Keratinocyte (primary cell): ENCODE measurements at places on chromosomes 1 and 21.

DNA sequence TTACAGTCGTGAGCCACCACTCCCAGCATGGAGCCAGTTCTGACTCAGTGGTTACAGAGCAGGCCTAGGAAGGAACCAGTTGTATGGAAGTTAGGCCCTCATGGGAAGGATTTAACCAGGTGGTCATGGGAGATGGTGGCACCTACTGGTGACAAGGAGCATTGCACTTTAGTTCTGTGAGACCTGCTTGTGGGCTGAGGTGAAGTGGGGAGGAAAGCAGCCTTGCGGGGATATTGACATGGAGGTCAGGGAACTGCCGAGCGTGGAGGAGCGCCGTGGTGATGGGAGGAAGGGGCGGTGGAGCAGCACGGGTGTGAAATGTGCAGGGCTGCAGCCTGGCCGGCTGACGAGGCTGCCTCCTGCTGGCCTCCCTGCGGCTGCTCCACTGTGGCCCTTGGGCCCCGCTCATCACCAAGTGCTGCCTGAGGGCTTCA is 100.4 kb downstream of the GALNT2 start:
- peak; percentile 17 for DNase-seq

GRCh38 chr1:9720785-9721605 is 69.5 kb downstream of the PIK3CD start:
- DNase-seq, result no peak

DNA sequence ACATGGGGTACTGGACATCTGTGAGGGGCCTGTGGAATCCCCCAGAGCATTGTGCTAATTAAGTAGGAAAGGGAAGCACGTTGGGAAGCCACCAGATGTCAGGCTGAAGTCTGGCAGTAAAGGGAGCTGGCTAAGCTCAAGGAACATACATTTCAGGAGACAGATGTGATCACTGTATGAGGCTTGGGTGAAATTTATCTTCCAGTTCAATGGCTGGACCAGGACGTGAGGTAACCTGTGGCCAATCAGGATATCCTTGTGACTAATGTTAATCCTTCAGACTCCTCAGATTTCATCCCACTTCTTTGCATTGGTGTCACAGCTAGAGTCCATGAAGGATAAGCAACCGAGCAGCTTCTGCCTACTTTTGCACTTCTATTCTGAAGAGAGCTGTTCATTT is 110.2 kb upstream of the APP start:
- no peak for DNase-seq

- DNase-seq, result no peak
Measured at GRCh38 chr1:205283270-205284147, 38.0 kb downstream of the NUAK2 start.

- DNase-seq, result no peak
Measured at GRCh38 chr1:181953596-181953995, 107.9 kb downstream of the ZNF648 start.

DNA sequence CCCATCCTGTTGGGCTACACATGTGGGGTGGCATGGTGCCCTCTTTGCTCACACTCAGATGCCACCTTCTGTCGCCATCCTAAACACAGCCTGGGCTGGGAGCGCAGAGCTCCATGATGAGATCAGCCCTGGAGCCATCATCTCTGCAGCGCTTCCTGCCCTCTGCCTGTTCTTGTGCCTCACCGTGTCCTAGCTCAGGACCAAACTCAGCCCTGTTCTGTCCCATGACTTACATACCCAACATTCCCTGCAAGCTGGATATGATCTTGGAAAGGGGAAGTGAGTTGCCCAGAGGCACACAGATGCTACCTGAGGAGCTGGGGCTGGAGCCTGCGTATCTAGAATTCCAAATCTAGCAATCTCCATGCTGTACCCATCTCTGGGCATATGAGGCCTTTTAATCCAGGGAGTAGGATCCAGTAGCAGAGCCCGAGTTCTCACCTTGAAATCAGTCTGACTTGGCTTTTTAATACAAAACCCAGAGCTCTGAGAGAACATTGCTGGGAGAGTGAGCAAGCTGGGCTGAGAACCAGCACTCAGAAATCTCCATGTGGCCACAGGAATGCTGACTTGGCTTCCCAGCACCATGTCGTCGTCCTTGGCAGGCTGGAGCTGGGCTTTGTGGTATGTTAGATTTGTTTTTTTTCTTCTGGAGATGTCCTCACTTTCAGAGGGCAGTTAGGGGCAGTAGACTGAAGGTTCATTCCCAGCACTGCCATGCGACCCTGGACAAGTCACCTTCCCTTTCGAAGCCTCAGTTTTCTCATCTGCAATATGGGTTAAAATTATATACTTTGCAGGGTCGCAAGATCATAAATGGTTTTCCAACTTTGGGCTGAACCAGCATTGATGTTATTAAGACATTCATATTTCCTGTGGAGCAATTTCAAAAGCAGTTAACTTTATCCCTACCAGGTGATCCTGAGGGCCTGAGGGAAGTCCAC is 2.6 kb downstream of the ALPL start:
- DNase-seq, result no peak
